ENCODE measurements at places on chromosomes 16 and 17.

- DNase-seq = no peak
These were observed 87.3 kb downstream of the TTC19 start for GRCh38 chr17:16086957-16087356.

GRCh38 chr16:54359081-54359480 is 72.5 kb upstream of the IRX3 start:
- no peak for DNase-seq

DNA sequence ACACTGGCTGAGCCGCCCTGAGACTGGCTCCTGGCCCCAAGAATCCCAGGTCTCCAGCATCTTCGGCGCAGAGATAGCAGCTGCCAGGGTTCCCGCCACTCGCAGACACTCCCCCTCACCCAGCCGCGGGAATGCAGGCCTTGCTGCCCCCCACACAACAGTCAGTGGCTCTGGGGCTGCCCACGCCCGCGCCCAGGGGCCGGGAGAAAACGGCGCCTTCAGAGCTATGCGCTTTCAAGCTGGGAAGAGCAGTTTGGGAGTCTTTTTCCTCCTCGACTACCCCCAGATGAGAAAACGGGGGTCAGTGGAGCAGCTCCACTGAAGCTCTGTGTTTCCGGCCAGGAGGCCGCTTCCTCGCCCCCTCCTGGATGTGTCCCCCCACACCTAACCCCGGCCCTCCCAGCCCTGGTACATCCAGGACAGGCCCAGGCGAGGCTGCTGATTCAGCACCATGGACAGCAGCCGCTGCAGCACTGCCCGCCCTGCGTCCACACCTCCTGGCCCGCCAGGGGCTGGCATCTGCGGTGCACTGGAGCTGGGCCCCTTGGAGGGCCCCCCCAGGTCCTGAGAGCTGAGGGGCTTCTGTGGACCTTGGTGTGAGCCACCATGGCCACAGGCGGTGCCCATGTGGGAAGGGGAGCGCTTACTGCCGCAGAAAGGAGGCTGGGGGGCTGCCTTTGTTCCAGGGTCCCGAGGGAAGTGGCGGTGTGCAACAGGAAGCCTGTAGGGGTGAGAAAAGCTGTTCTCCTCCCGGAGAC is 35.7 kb downstream of the CACNA1H start:
- peak; percentile 8 for DNase-seq

DNA sequence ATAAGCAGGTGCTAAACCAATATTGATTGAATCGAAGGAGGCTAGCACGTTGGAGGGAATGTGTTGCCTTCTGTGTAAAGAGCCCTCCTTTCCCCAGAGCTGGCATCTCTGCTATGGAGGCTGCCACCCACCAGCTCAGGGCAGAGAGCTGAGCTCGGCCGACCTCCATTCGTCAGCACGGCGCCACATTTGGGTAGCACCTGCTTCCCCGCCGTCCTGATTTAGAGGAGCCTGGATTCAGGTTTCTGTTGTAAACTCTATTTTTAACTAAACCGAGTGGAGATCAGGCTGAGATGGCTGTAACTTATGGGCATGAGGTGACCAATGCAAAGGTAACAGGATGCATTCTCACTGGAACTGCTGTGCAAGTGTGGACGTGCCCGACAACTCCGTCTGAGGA is 172.5 kb downstream of the CCDC182 start:
- DNase-seq = no peak

DNA sequence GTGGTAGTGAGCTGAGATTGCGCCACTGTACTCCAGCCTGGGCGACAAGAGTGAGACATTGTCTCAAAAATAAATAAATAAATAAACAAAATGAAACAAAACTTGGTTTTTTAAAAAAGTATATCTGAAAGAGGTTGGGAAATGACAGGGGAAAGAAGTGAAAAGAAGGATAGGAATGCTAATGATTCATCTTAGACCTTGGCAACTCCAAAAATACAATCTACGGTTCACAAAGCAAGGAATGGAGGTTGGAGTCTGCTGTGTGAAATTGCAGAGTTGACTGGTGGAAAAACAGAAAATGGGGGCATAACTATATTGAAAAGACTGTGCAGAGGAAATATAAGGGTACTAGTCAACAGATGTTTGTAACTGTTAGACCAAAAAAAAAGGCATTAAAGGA is 40.0 kb upstream of the CD300E start:
- DNase-seq = no peak

DNA sequence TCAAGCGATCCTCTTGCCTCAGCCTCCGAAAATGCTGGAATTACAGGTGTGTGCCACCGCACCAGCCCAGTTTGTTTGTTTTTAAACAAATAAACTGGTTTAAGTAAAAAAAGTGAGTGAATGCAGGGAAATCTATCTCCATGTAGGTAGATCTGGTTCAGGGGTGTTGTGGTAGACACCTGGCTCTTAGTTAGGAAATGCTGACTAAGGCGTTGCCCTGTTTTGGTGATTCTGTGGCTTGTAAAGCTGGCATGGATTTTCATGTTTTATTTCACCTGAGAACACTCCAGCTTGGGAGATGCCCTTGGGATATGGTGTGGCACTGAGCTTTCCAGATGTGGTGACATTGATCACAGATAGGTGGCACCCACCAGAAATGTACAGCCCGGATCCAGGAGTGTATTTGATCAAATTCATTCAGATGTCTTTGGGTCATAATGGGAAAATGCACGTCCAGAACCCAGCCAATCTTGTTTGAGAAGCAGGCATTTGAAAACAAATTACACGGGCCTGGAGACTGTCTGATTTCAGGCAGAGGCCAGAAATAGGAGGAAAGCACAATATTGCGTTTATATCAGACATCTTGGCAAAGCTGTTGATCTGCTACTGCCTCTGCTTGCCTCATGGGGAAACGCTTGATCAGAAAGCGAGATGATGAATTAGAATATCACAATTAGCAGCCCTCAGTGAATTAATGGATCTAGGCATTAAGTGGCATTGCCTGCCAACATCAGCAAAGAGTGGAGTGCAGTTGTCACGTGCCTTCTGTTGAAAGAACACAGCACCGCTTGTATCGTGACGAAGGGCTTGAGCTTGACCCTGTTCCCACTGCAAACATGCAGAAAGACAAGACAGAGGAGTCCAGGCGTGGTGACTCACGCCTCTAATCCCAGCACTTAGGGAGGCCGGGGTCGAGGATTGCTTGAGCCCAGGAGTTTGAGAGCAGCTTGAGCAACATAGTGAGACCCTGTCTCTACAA is 7.3 kb upstream of the IL34 start:
- no peak for DNase-seq

DNA sequence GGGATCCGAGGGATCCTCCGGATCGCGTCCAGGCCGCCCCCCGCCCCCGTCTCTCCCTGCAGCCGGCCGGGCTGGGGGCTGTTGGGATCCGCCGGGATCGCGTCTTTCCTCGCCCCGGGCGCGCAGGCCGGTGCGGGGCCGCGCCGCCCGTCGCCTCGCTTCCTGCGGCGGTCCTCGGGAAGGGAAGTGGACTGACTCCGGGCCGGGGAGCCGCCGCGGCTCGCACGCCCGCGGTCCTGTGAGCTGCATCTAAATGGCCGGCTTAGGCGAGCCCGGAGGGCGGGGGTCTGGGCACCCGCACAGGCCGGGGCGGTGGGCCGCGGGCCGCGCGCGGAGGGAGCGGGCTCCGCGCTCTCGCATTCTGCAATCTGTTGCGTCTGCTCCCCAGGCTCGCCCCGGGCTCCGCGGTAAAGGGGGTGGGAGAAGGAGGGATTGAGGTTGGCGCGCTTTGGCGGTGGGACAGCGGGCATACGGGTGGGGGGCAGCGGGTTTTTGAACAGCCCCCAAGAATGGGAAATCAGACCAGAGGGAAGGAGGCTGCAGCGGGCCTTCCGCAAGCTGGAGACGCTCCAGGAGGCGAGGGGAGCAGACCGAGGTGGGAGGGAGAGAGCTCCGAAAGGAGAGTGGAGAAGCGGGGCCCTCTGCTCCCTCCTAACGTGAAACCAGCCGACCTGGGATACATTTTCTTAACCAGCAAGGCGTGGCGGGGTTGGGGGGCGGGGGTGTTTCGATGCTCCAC is 2.2 kb downstream of the TMEM132E start:
- DNase-seq = no peak

GRCh38 chr17:81885869-81886548 is 5.4 kb downstream of the ALYREF start:
- no peak for DNase-seq

- no peak for DNase-seq
These were observed 187.2 kb downstream of the NTN1 start for GRCh38 chr17:9208381-9209105.

DNA sequence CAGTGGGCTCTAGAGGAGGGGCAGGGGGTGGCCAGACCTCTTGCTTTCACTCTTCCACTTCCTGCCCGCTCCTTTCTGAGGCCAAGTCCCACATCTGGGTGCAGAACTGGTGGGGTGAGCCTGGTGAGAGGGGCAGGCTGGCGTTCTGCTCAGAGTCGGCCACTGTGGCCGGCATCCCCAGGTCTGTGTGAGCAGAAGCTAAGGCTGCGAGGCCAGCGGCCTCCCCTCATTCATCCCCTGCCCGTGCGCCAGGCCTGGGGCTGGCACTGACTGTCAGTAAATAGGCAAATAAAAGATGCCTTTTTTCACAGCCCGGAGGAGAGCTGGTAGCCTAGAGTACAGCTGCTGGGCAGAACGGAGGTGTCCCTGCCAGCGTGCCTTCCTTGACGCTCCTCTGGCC is 1.2 kb downstream of the DEF8 start:
- DNase-seq = no peak

DNA sequence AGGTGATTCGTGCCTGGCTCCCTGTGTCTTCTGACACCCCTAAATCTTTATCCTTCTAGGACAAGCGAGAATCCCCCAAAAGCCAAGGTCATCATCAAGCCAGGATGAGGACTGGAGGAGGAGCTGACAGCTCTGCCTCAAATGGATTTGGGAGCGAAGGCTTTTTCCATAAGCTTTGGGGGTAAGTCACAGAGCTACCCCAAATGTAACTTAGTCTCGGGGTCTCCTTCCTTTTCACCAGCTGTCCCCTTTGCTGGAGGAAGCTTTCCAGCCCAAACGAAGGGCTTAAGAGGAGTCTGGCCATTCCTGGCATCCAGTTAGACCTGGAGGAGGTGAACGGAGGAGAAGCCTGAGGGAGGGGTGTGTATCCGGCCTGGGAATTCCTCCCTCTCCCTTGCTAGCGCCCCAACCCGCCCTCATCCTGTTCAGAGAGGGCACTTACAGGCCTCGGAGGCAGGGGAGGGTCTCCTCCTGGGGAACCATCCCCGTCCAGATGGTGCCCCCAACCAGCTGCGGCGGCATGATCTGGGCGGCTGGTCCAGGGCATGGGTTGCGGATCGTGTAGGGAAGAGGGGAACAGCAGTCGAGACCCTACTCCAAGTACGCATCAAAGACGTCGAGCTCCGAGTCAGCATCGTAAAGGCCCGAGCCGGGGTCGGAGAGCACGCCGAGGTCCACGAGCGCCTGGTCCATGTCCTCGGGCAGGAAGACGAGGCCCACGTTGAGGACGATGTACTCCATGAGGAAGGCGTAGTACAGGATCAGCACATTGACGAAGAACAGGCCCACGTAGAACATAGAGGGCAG is 938 bp downstream of the DEXI start:
- DNase-seq = no peak

GRCh38 chr16:55487048-55487803 is 8.2 kb downstream of the MMP2 start:
- no peak for DNase-seq

- no peak for DNase-seq
These were observed 58.3 kb downstream of the SPACA3 start for GRCh38 chr17:33049781-33050414.

GRCh38 chr17:69749911-69750310 is 325.1 kb upstream of the KCNJ16 start:
- no peak for DNase-seq

- DNase-seq = no peak
These were observed 6.8 kb downstream of the KCNG4 start for GRCh38 chr16:84232969-84233368.

DNA sequence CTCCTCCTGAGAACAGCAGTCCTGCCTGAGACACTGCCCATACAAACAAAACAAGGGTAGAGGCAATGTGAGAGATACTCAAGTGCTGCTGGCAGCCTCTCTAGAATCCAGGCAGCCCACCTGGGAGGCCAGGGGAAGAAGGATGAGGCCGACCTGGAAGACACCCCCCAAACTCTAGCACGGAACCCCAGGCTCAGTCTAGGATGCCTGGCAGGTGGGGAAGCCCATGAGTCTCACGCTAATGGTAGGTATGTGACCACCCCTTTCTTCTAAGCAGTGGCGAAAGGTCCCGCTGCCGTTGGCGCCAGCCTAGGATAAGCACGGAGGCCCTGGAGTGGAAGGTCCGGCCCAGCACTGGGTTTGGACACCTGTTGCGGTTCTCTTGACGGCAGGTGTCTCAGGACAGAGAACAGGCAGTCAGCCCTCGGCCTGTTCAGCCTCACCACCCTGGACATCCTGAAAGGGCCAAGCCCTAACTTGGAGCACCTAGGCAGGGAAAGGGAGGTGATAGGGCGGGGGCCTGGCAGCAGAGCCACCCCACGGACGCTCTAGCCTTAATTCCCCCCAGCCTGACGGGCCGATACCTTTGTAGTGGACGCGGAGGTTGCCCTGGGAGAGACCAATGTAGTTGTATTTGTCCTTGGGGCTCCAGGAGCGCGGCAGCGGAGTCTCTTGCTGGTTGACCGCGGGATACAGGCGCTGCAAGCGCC is 487 bp downstream of the RANBP10 start:
- DNase-seq = no peak

All from stimulated activated CD4-positive, alpha-beta T cell treated with anti-CD3 and anti-CD28 coated beads, Interleukin-2, amount 100 ng/mL, for 4 hours (primary cell).